Stimulated activated CD4-positive, alpha-beta T cell treated with anti-CD3 and anti-CD28 coated beads, Interleukin-15, amount 100 ng/mL, for 1 hour (primary cell): ENCODE measurements at places on chromosomes 3 and 15.
A peak's percentile ranks its signal among the peaks of the same experiment; 100 is the strongest.

DNA sequence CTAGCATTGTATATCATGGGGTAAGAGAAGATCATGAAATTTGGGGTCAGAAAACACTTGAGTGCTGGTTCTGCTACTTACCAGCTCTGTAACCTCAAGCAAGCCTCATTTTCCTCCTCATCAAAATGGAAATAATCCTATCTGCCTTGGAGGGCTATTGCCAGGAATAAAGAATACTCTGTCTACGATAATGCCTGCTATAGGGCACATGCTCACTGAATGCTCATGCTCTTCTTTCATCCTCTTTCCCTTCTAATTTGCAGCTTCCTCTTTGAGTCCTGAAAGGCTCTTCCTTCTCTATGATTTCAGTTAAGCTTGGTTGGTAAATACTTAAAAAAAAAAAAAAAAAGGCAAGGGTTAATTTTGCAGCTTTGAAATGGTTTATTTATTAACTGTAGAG is 12.8 kb downstream of the RTP1 start:
- no peak for DNase-seq

- peak; percentile 6 for DNase-seq
These were observed 401 bp downstream of the ZSCAN29 start for GRCh38 chr15:43370310-43370974.

GRCh38 chr3:186189492-186189891 is 80.6 kb upstream of the ETV5 start:
- DNase-seq: no peak

- DNase-seq: no peak
These were observed 398.7 kb upstream of the PDZRN3 start for GRCh38 chr3:74023395-74023794.

DNA sequence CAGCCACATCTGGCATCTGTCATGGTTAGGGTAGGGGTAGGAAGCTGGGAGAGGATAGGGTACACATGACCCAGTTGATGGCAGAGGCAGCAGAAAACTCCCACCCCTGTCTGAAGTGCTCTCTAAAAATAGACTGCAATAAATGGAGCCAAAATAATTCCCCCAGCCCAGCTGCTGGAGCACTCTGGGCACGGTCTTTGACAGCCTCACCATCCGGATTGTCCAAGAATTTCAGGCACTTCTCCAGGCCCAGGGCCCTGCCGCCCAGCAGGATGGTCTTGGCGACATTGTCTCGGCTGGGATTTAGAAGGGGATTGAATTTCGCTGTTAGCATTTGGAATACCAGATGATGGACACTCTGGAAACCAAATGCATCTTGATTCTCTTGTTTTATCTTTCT is 103.7 kb downstream of the IQSEC1 start:
- no peak for DNase-seq

- no peak for DNase-seq
These were observed 905 bp downstream of the HOMER2 start for GRCh38 chr15:82951472-82952157.

GRCh38 chr3:155741603-155742002 is 3.3 kb downstream of the PLCH1 start:
- no peak for DNase-seq

DNA sequence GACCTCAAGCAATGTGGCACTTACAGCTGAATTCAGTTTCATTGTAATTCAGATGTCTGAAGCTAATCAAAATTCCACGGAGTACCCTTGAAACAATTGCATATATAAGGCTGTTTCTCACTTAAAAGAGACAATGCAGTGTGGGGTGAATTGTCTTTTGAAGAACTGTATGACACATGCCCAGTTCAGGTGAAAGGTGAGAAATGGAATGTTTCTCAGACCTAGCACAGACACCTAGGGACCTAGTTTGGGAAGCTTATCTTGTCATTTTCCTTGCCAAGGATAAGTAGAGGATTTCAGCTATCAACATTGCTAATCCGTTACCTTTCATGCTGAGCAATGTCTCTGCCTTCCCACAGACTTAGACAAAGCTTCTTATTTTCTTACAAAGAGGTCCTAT is 36.3 kb downstream of the MBNL1 start:
- no peak for DNase-seq

- DNase-seq: no peak
These were observed 169.6 kb upstream of the DCBLD2 start for GRCh38 chr3:99071096-99071495.

DNA sequence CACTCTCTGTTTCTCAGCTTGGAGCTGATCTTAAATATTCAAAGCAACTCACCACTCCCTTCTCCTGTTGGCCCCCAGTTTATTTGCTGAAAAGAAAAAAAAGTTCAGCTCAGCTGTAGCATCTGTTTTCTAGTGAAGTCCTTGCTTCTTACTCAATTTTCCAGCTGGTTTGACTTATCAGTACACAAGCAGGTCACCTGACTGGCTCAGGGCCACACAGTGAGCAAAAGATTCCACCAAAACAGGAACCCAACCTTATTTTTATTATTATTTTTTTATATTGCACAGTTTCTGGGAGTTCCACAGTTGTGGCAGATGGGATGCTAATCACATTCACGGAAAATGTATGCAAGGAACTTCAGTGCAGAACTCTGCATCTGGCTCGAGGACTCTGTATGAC is 390.7 kb upstream of the RGMA start:
- DNase-seq: no peak

DNA sequence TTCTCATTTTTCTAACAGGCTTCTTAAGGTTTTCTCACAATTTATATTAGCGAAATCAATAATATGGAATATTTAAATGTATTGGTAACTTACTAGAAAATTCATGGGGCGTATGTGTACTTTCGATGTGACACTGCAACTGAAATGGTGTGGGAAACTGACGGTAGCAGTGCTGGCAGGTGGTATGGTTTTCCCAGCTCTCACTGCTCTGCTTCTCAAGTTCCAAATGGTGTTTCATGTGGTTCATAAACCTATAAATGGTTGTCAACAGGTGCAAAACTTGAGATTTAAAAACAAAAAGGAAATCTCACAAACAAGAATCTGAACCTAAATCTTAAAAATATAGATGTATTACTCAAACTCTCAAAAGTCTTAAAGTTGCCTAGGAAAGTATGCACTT is 54.7 kb downstream of the ZNF280D start:
- no peak for DNase-seq

DNA sequence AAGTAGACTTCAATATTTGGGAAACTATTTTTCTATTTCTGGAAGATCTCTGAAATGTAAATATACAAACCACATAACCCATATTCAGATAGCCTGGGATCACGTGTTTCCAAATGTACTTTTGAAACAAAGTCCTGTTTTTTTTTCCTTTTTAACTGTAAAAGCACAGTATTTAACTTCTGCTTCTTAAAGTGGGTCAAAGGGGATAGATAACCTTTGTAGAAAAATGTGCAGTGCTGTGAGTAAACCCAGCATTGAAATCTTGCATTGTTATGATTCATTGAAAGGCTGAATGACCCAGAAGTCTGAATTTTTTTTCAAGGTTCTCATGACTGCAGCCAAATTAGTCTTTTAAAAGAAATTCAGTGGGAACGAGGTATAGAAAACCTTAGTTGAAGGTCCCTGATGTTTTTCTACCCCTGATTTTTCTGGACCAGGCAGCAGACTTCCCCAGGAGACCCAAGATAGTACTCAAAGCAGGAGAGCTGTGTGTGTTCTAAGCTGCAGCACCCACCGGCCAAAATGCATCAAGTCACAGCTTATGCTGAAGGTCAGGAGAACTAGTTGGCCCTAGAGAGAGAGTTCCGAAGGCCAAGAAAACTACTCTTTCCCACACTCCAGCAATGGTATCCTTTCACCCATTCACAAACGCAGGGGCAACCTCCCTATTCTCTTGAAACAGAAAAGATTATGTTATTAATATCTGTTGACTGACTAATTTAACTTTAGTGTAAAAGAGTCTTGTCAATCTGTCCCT is 43.6 kb upstream of the APH1B start:
- DNase-seq: no peak

GRCh38 chr3:178907081-178907480 is 164.5 kb downstream of the ZMAT3 start:
- no peak for DNase-seq

- peak; percentile 21 for DNase-seq
These were observed at the start of gene PPM1L for GRCh38 chr3:160755776-160756304. Gene PPM1L (plus strand): TSS chr3:160756231.

- DNase-seq: no peak
These were observed 134.6 kb downstream of the CMSS1 start for GRCh38 chr3:99952306-99952705.
